ENCODE measurements at places on chromosomes 3 and 15.
A peak's percentile ranks its signal among the peaks of the same experiment; 100 is the strongest.

DNA sequence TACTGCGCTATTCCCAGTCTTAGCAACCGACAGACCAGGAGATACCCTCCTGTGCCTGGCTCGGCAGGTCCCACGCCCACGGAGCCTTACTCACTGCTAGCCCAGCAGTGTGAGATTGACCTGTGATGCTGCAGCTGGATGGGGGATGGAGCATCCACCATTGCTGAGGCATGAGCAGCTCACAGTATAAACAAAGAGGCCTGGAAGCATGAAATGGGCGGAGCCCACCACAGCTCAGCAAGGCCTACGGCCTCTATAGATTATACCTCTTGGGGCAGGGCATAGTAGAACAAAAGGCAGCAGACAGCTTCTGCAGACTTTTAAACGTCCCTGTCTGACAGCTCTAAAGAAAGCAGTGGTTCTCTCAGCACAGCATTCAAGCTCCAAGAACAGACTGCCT, 160.3 kb downstream of the ANXA2 start:
- no peak for DNase-seq

- no peak for DNase-seq
These were observed 17.7 kb downstream of the SLC25A20 start for GRCh38 chr3:48881006-48881405.

DNA sequence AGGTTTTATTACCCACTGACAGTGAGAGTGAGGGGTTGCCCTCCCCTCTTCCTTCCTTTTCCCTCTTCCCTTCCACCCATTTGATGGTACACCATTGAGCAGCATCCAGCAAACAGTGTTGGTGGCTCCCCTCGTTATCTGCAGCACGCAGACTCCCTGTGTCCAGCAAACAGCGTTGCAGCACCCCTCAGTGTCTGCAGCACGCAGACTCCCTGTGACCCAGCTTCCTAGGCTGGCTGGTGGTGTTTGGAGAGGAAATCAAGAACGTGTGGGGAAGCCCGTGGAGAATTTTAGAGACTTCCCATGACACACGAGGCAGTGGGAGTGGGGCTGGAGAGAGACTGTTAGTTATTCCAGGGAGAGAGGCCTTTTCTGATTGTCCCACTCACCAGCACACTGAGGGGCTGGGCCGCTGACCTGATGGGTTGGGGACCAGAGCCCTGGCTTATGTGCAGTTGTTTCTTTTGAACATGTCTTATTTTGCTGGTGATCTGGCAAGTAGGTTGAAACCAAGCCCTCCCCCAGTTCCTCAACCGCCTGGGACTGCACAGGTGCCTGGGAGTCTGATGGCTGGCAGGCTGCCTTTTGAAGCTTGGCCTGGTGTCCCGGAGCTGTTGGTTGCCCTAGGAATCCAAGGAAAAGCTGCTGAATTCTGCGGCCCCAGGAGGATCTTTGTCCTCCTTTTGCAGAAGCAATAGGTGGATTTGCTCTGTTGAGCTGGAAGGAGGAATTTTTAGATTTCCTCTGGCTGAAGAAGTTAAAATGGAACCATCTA, 19.0 kb downstream of the APBA2 start:
- DNase-seq: no peak

DNA sequence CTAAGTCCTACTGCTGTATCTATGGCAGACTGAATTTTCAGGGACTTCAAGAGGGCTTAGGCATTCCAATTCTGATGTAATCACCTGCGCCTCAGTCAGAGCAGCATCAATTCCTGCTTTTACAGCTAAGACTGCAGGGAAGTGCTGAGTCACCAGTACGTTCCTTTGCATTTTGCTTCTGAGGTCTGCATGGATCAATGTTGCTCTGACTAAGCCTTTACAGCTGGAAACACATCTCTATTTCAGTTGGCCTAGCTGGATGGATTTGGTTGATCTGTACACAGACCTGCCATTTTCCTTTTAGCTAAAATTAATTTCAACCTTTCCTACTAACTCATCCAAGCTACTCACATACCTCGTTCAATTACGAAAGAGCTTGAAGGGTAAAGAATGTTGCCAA, 51.3 kb downstream of the ETV5 start:
- no peak for DNase-seq

DNA sequence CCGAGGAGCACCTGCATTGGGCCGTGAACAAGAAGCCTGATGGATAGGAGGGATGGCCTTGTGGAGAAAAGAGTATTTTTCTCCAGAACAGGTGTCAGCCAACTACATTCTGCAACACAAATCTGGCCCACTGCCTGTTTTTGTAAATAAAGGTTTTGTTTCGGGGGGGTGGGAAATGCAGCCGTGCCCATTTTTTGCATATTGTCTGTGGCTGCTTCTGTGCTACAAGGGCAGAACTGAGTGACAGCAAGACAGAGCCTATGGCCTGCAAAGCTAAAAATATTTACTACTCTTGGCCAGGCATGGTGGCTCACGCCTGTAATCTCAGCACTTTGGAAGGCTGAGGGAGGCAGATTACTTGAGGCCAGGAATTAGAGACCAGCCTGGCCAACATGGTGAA, 95.9 kb upstream of the AKAP13 start:
- DNase-seq: no peak

GRCh38 chr15:77024273-77025082, 29.6 kb downstream of the PSTPIP1 start:
- DNase-seq: peak; percentile 27

- no peak for DNase-seq
These were observed 90.6 kb downstream of the ZNF621 start for GRCh38 chr3:40615110-40615915.

DNA sequence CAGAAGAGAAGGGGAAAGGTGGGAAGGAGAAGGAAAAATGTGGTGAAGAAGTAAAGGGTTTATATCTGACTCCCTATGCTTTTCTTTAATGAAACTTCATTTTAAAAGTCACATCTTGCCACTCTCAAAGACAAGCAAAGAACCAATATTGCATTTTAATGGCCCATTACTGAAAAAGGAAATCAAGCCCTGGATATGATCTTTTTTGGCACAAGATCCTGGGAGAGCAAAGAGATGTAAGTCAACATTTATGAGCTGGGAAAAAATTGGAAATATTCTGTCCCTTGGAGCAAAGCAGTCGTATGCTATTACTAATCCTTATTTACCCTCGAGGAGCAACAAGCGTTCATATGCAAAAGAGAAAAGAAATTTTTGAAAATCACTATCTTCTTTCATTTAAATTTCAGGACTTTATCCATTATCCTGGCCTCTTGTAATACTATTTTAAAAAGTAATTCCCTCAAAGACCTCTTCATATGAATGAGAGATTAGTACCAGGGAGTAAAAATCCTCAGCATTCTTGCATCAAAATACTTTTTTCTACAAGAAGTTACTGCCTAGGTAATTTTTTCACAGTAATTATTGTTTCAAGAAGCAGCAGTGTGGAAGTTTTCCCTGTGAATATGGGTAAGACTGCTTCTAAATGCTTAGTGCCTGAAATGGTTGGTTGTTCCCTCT, 435.3 kb upstream of the PDZRN3 start:
- no peak for DNase-seq

DNA sequence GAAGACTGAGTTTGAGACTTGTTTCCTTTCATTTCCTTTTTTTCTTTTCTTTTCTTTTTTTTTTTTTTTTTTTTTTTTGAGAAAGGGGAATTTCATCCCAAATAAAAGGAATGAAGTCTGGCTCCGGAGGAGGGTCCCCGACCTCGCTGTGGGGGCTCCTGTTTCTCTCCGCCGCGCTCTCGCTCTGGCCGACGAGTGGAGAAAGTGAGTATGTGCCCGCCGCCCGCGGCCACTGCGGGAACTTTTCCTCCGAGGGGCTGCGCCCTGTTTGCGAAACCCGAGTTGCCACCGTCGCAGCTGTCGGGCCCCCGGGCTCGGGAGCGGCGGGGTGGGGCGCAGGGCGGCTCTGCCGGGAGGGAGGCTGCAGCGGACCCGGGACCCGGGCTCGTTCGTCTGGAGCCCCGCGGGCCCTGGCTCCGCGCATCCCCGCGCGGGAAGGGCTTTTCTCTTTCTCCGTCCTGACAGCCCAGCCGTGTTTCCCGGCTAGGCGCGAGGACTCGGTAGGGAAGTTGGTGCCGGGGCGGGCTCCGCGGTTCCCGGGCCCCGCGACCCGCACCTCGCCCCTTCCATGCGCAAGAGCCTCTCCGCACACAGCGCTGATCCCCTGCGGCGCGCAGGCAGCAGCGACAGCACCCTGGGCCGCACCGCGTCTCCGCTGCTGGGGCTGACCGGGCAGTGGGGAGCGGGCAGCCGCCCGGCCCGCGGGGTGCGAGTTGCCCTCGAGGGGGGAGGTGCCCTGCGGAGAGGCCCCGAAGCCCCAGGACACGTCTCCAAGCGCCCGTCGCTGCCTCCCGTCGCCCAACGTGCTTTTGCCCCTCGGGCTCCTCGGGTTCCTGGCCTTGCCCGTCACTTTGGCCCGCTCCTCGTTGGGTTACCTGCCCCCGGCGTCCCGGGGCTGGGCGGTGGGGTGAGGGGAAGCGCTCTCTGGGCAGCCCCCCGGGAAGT, 1.4 kb downstream of the IGF1R start:
- DNase-seq: peak; percentile 16

DNA sequence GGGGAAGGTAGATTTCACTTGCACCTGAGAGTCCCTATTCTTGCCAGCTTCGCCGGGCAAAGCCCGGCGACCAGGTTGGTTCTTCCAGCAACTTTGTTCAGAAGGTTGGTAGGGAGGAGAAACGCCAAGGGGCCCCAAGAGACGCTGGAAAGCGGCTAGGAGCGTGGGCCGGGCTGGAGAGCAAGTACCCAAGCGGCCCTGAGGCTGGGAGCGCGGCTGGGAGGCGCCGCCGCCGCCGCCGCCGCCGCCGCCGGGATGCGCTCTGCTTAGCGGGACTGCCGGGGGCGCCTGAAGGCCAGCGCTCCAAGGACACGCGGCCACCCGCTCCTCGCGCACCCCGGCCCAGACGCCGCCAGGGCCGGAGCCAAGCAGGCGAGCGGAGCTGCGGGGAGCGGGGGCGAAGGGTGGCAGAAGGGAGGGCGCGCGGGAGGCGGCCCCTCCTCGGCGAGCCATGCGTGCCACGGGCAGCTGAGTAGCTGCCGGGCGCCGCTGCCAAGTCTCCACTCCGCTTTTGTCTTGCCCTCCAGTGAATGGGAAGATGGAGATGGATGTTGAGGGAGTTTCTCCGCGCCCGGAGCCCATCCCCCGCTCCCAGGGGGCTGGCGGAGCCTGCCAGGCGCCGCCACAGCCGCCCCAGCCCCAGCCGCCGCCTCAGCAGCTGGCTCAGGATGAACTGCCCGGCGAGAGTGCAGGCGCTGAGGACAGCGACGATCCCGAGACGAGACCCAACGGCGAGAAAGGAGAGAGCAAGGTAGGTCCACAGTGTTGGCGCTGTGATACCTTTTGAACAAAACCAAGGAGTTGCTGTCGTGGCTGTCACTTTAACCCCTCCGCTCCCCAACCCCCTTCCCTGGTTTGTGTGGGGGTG, 227.4 kb upstream of the AZI2 start:
- DNase-seq: no peak

- no peak for DNase-seq
These were observed 61.7 kb downstream of the SIDT1 start for GRCh38 chr3:113594066-113594465.

GRCh38 chr15:75694241-75695182, 18.1 kb downstream of the CSPG4 start:
- DNase-seq: no peak

DNA sequence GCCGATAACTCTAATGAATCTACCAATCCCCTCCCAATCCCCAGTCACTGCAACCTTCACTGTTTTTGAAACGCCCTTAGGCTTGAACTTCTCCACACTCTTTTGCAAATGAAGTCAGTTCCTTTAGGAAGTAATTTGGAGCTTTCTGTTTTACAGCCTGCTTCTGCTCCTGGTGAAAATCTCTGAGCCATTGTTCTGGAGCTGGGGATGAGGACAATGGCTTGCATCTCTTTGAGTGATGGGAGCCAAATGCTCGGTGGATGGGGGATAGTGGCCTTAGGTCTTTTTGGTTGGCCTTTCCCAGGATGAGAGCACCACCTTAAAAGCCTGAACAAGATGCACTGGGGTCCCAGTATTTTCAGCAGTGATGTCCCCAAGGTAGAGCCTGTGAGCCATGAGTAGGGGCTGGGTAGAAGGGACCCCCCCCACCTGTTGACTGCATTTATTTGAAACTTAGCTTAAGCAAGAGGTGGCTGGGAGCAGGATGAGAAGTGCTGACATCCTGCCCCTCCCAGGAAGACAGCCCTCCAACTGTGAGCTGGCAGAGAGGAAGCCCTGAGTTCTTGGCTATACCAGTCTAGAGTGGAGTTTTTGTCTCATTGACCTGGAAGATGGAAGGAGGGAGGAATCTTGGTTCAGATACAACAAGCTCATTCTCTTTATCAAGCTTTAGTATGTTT, 7.6 kb upstream of the MYO5C start:
- no peak for DNase-seq

- no peak for DNase-seq
These were observed 220.5 kb upstream of the SATB1 start for GRCh38 chr3:18645619-18646018.

DNA sequence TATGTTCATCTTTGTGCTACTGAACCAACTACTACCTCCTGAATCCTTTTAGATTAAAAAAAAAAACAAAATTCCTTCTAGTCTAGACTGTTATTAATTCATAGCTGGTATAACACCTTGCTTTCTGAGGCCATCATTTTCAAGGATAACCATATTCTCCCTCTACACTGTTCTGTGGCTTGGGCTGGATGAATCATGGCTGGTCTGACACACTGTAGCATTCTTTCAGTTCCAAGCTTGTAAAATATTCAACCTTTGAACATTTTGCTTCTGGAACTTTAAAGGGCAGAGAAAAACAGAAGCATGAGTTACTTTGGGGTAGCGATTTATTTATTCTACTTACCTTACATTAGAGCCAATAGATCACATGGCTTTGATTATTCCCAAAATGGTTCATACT, 7.6 kb downstream of the HSPBAP1 start:
- no peak for DNase-seq
